Endodermal cell (in vitro differentiated cells): ENCODE measurements at places on chromosomes 6 and 20. TPM values are rescaled to one million over a fixed set of nuclear protein-coding genes. Genes with fewer than 3 reads are reported as not detected.

GRCh38 chr20:4585104-4585753 lies 136.5 kb upstream of the PRND start:
- H3K27ac ChIP-seq, result no peak overlapping the region
- H3K4me3 ChIP-seq, result no peak overlapping the region
- H3K4me1 ChIP-seq, result no peaks in the 10 kb centered on the region
- no peaks in the 10 kb centered on the region for H3K36me3 ChIP-seq
- no peak for DNase-seq

- no peaks in the 10 kb centered on the region for H3K27me3 ChIP-seq
- no peaks in the 10 kb centered on the region for H3K4me1 ChIP-seq
- H3K27ac ChIP-seq, result no peak overlapping the region
- H3K4me3 ChIP-seq, result no peak overlapping the region
- no peaks in the 10 kb centered on the region for H3K36me3 ChIP-seq
Observed at GRCh38 chr20:54342258-54342920, 133.0 kb upstream of the DOK5 start.

DNA sequence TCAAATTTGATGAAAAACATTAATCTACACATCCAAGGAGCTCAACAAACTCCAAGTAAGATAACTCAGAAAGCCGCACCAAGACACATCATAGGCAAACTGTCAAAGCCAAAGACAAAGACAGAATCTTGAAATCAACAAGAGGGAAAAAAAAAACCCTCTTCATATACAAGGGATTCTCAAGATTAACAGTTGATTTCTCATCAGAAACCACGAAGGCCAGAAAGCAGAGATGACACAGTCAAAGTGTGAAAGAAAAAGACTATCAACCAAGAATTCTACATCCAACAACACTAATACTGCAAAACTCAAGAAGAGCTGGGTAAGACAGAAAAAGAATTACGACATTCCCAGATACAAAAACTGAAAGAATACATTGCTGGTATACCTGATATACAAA lies 73.8 kb downstream of the CDK19 start:
- no peaks in the 10 kb centered on the region for H3K4me1 ChIP-seq
- H3K36me3 ChIP-seq, result peaks cover 44% of the 10 kb centered on the region
- H3K4me3 ChIP-seq, result peak overlapping the region; percentile 25
- no peak for DNase-seq
- H3K27me3 ChIP-seq, result no peaks in the 10 kb centered on the region

- DNase-seq, result no peak
- peak overlapping the region; percentile 86 for H3K4me3 ChIP-seq
- peaks cover 4% of the 10 kb centered on the region for H3K4me1 ChIP-seq
- H3K27ac ChIP-seq, result no peak overlapping the region
- no peaks in the 10 kb centered on the region for H3K36me3 ChIP-seq
Observed at GRCh38 chr6:73263570-73263909, 544 bp upstream of the KHDC1 start.

GRCh38 chr6:37187321-37188022 lies 17.5 kb downstream of the PIM1 start:
- no peaks in the 10 kb centered on the region for H3K36me3 ChIP-seq
- H3K4me1 ChIP-seq, result no peaks in the 10 kb centered on the region
- H3K27me3 ChIP-seq, result no peaks in the 10 kb centered on the region
- peak; percentile 40 for DNase-seq

DNA sequence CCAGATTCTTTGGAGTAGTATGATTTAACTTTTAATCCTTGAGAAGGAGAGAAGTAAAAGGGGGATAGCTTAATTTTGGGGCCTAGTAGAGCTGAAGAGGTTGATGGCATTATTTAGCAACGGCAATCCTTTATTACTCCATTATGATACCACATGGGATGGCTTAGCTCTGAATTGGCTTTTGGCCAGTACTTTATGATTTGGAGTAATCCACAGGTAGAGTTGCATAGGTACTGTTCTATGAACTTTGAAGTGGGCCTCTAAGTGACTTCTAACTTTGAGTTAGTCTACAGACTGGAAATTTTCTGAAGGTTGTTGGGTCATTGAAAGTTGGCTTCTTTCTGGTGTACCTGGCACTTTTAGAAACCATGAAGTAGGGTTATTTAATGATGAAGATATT lies 11.6 kb downstream of the YWHAB start:
- H3K4me1 ChIP-seq, result no peaks in the 10 kb centered on the region
- no peaks in the 10 kb centered on the region for H3K27me3 ChIP-seq
- H3K4me3 ChIP-seq, result no peak overlapping the region
- DNase-seq, result no peak
- no peak overlapping the region for H3K27ac ChIP-seq

- H3K27ac ChIP-seq, result no peak overlapping the region
- H3K36me3 ChIP-seq, result no peaks in the 10 kb centered on the region
- H3K4me3 ChIP-seq, result no peak overlapping the region
- H3K4me1 ChIP-seq, result peaks cover 10% of the 10 kb centered on the region
- DNase-seq, result no peak
Observed at GRCh38 chr20:14378326-14378725, 40.9 kb upstream of the FLRT3 start.

DNA sequence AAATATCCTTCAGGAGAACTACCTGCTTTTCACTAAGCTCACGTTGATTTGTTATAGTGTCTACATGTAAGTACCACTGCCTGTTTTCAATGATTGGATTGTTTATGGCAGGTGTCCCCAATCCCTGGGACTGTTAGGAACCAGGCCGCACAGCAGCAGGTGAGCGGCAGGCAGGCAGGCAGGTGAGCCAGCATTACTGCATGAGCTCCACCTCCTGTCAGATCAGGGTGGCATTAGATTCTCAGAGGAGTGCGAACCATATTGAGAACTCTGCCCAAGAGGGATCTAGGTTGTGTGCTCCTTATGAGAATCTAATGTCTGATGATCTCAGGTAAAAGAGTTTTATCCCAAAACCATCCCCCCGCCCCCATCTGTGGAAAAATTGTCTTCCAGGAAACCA lies 303.3 kb downstream of the EYA4 start:
- H3K36me3 ChIP-seq, result no peaks in the 10 kb centered on the region
- H3K4me3 ChIP-seq, result no peak overlapping the region
- no peak for DNase-seq
- no peaks in the 10 kb centered on the region for H3K27me3 ChIP-seq
- no peak overlapping the region for H3K27ac ChIP-seq

- no peaks in the 10 kb centered on the region for H3K27me3 ChIP-seq
- DNase-seq, result no peak
- no peak overlapping the region for H3K27ac ChIP-seq
Observed at GRCh38 chr20:59182401-59183044, 18.9 kb downstream of the ZNF831 start.

DNA sequence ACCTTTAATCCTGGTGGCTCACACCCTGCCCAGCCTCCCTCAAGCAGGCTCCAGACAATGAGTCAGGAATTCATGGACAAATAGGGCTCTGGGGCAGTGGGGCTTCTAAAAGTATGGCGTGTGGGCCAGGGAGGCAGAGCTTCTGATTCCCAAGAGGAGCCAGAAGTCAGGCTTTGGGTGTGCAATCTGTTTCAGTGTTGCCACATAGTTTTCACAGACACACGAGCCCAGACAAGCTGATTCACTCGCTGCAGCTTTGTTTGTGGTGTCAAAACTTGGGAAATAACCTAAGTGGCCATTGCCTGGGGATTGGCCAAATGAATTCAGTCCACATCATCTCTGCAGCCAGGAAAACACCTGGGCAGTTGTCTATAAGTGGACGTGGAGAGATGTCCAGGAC lies 9.2 kb downstream of the PEDS1 start:
- no peaks in the 10 kb centered on the region for H3K27me3 ChIP-seq
- peaks cover 48% of the 10 kb centered on the region for H3K36me3 ChIP-seq
- no peak for DNase-seq

- H3K4me1 ChIP-seq, result peaks cover 3% of the 10 kb centered on the region
- peak overlapping the region; percentile 92 for H3K27ac ChIP-seq
- H3K36me3 ChIP-seq, result peaks cover 46% of the 10 kb centered on the region
- peak overlapping the region; percentile 96 for H3K4me3 ChIP-seq
- H3K27me3 ChIP-seq, result no peaks in the 10 kb centered on the region
Observed at GRCh38 chr6:44255871-44256774, 1.2 kb downstream of the SLC35B2 start.

DNA sequence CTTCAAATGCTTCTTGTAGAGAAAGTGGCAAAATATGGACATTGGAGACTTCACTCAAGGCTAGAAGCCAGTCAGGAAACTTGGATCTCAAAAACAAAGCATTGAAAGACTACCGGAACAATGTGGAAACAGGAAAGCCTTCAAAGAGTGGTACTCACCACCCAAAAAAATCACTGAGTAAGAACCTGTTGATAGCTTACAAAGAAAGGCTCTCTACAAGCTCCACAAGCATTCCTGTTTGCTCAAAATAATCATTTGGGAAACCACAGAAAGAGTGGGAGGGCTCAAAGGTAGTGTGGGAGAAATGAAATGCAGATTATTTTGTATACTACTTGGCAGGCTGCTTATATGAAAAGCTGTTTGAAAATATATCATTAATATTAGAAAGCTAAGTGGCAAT lies 9.5 kb upstream of the DST start:
- H3K27ac ChIP-seq, result no peak overlapping the region
- no peaks in the 10 kb centered on the region for H3K4me1 ChIP-seq
- no peaks in the 10 kb centered on the region for H3K27me3 ChIP-seq
- peaks cover 16% of the 10 kb centered on the region for H3K36me3 ChIP-seq
- no peak for DNase-seq

- no peaks in the 10 kb centered on the region for H3K36me3 ChIP-seq
- H3K4me1 ChIP-seq, result peaks cover 6% of the 10 kb centered on the region
- H3K4me3 ChIP-seq, result no peak overlapping the region
- no peak overlapping the region for H3K27ac ChIP-seq
- peak; percentile 75 for DNase-seq
- H3K27me3 ChIP-seq, result no peaks in the 10 kb centered on the region
Observed at GRCh38 chr20:40265825-40266533, 423.1 kb downstream of the MAFB start.

- H3K4me1 ChIP-seq, result no peaks in the 10 kb centered on the region
- peak; percentile 42 for DNase-seq
- H3K36me3 ChIP-seq, result no peaks in the 10 kb centered on the region
- peaks cover 77% of the 10 kb centered on the region for H3K27me3 ChIP-seq
- H3K27ac ChIP-seq, result no peak overlapping the region
Observed at GRCh38 chr6:150143516-150144293, 861 bp downstream of the PPP1R14C start.

- H3K4me3 ChIP-seq, result peak overlapping the region; percentile 2
- H3K27ac ChIP-seq, result no peak overlapping the region
- peaks cover 58% of the 10 kb centered on the region for H3K36me3 ChIP-seq
- no peak for DNase-seq
- no peaks in the 10 kb centered on the region for H3K27me3 ChIP-seq
Observed at GRCh38 chr6:165468340-165469235, 159.2 kb upstream of the C6orf118 start.

DNA sequence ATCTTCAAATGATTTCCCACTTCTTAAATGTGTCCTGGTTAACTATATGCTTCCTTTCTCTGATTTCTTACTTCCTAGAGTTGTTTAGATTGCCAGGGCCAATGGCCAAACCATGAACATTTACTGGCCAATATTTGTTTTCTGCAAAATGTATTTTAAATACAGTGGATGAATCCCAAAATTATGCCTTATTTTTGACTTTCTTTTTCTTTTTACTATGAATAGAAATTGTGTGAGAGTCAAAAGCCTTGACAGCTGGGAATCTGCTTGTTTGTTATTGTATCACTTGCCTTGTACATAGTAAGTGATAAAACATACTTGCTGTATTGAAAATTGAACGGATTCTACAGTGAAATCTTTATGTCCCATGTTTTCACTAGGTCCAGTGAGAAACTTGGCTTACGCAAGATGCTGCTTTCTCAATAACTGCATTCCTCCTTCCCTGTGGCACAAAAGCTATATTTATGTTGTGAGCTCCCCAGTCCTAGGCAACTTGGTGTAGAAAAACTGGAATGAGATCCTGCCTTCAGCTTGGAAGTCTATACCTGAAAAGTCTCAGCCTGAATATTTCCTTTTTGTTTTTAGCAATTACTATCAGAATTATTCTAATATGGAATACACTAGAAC lies 295.2 kb downstream of the EPHA7 start:
- no peaks in the 10 kb centered on the region for H3K36me3 ChIP-seq
- DNase-seq, result no peak
- no peak overlapping the region for H3K4me3 ChIP-seq

The EYA4 gene
- 0.26 and 0.32 TPM in 2 replicates for total RNA-seq

The TMEM74B gene
- total RNA-seq, result 2.8 and 3.1 TPM in 2 replicates

The PRL gene
- total RNA-seq, result not detected in 3 replicates

The ECT2L gene
- total RNA-seq, result not detected in 3 replicates

The ARID1B gene
- total RNA-seq, result 92.5 and 110 TPM in 2 replicates

The SIM1 gene
- 0.07 to 0.25 TPM (median 0.14 TPM) in 3 replicates for total RNA-seq

The CFAP61 gene
- total RNA-seq, result 0.73 to 1.1 TPM in 2 of 3 replicates, not detected in the other

The LRP11 gene
- 3.6 to 3.8 TPM (median 3.8 TPM) in 3 replicates for total RNA-seq

The MUCL3 gene
- 0.16 and 0.18 TPM in 2 replicates for total RNA-seq

The COX7A2 gene
- 441 to 472 TPM (median 449 TPM) in 3 replicates for total RNA-seq

The CST5 gene
- total RNA-seq, result not detected in 3 replicates

The TRIM10 gene
- total RNA-seq, result not detected in 3 replicates
